ENCODE measurements at places on chromosomes 5 and 9.

- DNase-seq, result no peak
Measured at GRCh38 chr9:21801683-21802417, 586 bp upstream of the MTAP start.

DNA sequence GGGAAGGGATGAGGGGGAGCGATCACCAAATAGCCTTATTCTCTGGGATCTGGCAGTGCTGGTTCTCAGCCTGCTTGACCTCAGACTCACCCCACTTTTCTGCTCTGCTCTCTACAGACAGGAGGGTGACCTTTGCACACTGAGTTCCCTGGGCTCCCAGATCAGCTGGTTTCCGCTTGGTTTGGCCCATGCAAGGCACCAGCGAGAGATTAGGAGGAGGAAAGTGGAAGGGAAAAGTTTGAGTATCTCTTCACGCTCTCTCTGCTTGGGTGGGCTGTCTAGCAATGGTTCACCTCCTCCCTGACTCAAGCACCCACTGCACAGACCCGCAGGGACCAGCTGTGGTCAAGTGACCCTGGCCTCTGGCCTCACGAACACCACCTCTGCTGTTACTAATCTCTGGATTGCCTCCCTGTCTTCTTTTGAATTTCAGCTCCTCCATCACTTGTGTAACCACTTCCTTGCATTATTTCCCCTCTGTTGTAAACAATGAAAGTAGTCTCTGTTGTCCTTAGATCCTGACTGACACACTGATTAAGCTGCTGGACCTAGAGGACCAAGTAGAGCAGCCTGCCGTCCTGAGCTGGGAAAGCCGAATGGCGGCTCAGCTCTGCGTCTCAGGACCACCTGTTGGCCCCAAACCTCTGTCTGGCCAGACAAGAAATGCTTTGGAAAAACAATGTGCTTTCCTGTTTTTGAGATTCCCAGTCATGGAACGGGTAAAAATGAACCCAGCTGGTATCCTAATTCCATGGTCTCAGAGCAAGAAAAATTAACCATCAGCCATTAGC lies 186.6 kb downstream of the CRB2 start:
- DNase-seq, result no peak

DNA sequence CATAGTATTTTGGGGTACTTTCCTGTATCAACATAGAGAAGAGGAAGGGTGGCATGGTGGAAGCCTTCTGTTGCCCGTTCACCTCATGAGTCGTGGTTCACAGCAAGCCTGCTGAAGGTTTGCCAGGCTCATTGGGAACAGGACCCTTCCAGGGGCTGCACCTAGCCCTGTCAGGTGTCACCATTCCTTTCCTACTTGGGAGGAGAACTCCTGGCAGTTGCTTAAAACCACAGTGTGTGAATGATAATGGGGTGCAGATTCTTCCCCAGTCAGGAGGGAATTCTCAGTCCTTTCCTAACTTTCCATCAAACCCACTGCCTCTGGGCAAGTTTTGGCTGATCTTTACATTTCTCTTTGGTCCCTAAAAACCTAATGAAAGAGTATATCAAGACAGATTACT lies 99.4 kb upstream of the CTNND2 start:
- DNase-seq, result no peak

- no peak for DNase-seq
Measured at GRCh38 chr5:149628221-149628620, 46.9 kb downstream of the ARHGEF37 start.

GRCh38 chr9:113603773-113604172 lies 140.2 kb downstream of the RGS3 start:
- DNase-seq, result no peak

DNA sequence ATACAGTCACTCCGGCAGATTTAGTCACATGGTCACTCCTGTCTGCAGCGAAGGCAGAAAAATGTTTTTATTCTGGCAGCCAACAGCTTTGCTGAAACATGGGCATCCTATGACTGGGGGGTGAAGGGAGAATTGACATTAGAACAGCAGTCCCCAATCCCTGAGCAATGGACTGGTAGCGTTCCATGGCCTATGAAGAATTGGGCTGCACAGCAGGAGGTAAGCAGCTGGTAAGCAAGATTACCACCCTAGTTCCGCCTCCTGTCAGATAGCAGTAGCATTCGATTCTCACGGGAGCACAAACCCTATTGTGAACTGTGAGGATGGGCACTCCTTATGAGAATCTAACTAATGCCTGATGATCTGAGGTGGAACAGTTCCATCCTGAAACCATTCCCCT lies 93.1 kb upstream of the FTMT start:
- DNase-seq, result no peak

DNA sequence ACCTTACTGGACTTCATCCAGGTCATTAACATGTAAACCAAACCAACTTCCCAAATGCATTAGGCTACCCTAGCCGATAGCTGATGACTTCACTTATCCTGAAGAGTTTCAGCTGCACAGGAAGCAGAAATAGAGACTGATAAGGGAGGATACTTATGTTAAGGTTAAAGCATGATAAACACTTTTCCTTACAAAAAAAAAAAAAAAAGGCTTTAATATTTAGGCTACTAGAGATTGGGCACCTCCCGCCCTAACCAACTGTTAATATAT lies 1.6 kb upstream of the MEF2C start:
- DNase-seq, result no peak

DNA sequence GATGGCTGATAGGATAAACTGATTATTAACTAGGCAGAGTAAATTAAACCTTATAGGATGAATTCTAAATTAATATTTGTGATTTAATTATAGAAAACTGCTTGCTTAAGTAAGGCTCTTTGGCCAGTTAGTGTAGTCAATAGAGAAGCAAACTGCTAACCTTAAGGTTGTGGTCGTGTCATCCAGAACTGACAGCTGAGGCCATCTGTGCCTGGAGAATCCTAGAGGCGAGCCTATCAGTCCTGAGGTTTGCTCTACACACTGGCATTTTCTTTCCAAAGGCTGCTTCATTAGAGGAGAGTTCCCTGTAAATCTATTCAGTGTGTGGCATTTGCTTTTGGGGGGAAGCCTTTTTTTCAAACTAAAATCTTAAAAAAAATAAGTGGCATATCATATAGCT lies 169.2 kb downstream of the MEF2C start:
- DNase-seq, result no peak

DNA sequence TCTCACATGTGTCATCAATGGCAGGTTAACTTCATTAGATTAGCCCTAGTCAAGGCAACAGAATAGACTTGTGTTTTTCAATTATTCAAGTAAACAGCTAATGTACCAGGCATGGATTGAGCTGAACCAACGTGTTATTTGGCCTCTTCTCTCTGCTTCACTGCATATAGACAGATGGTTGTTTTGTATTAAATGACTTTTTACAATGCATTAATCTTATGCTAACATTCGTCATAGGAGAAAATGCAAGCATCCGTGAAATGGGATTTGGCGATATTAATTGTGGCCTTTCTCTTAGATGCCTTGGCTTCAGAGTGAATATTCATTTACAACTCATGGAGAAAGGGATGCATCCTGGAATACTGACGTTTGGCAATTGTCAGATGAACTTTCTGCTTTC lies 208.0 kb downstream of the KCTD16 start:
- DNase-seq, result no peak
